ENCODE measurements at places on chromosomes 6 and 20.
A peak's percentile ranks its signal among the peaks of the same experiment; 100 is the strongest.

GRCh38 chr6:40688214-40688761 is 101.1 kb upstream of the LRFN2 start:
- DNase-seq = no peak

DNA sequence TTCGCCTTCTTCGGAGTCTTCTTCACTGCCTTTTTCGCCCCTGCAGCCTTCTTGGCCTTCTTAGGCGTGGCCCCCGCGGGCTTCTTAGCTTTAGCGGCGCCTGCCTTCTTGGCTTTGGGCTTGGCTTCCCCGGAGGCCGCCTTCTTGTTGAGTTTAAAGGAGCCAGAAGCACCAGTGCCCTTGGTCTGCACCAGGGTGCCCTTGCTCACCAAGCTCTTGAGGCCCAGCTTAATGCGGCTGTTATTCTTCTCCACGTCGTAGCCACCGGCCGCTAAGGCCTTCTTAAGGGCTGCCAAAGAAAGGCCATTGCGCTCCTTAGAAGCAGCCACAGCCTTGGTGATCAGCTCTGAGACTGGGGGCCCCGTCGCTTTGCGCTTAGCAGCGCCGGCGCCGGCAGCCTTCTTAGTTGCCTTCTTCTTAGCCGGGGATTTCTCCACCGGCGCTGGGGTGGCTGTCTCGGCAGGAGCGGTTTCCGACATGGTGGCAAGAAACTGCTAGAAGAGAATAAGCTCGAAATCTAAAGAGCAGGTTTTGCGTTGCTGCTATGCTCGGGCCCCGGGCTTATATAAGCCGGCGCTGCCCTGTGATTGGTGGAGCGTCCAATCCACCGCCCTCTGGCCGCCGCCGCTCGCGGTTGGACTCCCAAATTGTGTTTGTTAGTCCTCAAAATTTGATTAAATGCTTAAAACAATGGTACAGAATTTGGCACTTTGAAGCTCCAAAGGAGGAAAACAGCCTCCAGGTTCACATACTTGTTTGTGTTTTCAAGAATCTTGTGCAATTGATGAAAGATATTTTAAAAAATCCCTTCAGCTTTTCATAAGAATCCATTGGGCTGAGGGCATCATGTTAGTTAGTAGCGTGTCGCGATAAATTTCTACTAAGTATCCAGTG is 44.9 kb downstream of the OR2B2 start:
- DNase-seq = peak; percentile 74

DNA sequence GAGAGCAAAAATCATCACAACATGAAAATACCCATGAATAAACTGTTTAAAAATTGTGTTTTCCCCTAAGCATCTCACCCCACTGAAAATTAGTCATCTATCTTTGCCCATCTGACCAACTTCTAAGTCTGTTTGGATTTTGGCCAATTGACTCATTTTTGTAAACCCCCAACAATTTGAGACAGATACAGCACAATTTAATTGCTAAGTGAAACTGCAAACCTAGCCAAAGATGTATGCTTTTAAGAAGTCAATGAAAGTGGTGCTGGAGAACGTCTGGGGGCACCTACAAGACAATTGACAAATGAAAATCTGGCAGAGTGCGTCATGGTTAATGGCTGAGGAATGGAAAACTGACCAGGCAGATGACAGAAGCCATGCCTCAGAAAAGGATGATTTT is 30.9 kb upstream of the SLC24A3 start:
- DNase-seq = no peak

DNA sequence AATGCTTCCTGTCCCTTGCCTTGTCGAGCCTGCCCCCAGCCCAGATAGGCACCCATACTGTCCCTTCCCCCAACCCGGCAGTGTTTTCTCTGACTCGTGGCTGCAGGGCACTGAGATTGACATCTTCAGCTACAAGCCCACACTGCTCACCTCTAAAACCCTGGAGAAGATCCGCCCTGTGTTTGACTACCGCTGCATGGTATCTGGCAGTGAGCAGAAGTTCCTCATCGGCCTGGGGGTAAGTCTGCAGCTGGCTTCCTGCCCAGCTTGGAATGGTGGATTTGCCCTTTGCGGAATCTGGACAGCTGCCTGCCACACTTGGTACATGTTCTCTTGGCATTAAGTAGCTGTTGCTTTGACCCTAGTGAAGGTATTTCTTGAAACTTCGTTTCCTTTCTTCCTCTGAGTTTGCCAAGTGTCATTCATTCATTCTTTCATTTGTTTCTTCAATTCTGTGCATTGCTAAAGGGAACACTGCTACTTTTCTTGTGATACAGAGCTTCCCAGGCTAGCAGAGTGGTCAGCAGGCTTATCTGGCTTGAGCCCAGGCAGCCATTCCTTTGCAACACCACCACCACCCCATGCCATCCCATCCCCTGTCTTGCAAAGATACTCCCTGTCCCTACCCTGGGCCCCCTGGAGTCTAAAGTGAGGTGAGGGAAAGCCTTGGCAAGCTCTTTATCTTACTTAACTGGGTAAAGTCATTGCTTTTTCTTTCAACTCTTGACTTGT is 26.2 kb downstream of the CCDC167 start:
- no peak for DNase-seq

GRCh38 chr20:32610472-32611218 is 25.5 kb upstream of the NOL4L start:
- no peak for DNase-seq

- DNase-seq = no peak
Observed at GRCh38 chr6:140670021-140670420, 1295.6 kb upstream of the CITED2 start.

GRCh38 chr20:2237059-2237458 is 58.7 kb upstream of the TGM3 start:
- peak; percentile 89 for DNase-seq

- no peak for DNase-seq
Observed at GRCh38 chr6:114707081-114707620, 364.3 kb upstream of the HS3ST5 start.

- no peak for DNase-seq
Observed at GRCh38 chr20:46808565-46808964, 86.1 kb upstream of the EYA2 start.

- DNase-seq = no peak
Observed at GRCh38 chr20:49207076-49207475, 12.1 kb upstream of the DDX27 start.

DNA sequence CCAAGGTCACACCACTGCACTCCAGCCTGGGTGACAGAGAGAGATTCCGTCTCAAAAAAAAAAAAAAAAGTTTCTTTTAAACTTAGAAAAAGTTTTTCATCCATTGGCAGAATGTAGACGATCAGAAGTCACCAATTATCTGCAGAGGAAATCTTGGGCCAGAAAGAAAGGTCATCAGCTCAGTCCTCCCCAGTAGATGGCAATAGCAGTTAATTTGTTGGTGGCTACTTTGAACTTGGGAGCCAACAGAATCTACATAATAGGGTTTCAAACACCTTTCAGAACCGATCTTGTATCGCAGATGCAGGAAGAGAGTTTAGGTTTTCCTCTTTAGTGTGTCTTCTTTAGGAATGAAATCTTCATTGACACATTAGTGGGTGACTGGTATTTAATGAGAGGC is 41.7 kb downstream of the LBP start:
- no peak for DNase-seq

DNA sequence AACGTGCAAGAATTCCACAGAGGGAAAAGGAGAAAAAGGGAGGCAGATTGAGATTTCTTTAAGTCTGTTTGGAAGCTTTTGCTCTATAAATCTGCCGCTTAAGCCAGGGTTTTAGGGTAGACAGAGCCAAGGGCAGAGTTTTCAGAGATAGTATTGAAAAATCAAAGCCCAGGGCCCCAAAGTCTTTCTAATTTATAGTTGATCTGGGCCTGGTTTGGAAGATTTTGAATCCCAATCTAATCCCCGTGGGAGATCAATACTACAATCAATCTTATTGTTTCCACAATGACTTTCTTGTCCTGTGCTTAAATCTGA is 3.3 kb downstream of the BMP2 start:
- no peak for DNase-seq

DNA sequence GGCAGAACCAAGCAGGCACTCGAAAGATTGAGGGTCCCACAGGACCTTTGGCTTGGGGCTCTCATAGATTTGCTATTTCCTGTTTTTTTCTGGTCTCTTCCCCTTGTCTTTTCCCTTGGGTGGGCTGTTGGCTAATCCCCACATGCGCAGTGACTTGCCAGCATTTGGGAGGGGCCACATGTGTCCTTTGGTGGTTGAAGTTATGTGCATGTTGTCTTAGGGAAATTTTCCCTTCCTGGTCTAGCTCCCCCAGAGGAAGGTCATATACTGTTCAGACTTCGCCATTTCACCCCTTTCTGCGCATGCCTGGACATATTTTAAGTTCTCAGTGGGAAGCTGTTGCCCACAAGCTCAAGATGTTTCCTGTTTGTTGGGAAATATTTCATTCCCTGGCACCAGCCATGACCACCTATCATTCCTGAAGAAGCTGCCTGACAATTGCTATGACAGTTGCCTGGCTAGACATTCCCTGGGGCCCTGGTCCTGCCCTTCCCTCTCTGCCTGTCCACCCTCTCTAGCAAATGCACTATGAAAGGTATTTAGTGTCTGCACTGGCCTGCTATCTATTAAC is 156.2 kb upstream of the THBS2 start:
- DNase-seq = no peak

DNA sequence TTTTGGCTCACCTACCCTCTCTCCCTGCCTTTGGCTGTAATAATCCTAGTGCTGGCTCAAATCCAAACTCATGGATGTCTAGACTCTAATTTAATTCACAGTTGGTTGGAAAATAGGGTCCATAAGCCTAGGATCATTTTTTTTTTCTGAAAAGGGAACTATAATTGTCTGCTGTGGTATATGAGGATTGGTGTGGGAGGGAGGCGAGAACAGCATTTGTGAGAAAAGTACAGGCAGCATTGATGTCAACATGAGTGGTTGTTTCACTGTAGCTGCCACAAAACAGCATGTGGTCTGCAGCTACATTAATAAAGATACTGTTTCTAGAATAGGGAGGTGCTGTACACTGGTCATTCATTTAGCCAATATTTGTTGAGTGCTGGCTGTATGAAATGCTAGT is 18.6 kb upstream of the POLR1H start:
- no peak for DNase-seq

DNA sequence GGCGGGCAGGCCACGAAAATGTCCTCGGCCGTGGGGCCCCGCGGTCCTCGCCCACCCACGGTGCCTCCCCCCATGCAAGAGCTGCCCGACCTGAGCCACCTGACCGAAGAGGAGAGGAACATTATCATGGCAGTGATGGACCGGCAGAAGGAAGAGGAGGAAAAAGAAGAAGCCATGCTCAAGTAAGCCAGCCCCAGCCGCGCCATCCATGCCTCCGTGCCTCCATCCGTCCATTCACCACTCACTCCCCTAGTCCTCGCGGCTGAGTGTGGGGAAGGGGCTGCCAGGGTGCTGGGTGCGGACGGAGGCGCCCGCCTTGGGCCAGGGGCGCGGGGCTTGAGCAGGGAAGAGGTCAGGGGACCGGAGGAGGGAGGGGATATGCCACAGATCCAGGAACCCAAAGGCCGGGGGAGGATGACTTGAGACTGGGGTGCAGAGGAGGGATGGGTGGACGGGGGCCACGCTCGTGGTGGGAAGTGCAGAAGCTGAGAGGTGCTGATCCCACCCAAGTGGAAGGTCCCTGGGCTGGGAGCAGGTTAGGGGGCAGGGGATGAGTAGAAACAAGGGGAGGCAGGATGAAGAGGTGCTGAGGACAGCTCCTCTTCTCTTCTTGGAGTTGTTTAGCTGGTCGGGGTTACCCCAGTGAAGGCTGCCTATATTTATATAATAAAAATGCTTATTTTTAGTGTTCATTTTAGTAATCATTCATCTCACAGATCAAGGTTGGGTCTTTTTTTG is 825 bp downstream of the RIMS1 start:
- no peak for DNase-seq

- DNase-seq = no peak
Observed at GRCh38 chr6:52515219-52515960, 61.5 kb downstream of the TRAM2 start.

DNA sequence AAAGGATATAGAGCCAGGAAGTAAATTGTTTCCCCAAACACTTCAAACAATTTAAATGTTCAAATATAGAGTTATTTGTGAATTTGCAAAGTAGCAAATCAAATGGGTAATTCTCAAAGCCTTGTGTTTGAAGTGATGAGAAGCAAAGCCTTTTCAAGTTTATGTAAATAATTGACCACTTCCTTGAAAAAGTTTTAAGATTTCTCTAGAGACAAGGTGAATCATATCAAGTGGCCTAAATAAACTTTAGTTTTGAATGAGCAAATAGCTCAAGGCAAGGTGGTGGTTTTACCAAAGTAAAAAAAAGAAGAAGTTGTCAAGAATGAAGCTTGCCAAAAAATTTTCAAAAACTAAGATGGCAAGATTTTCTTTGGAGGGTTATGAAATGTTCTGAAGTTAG is 42.6 kb upstream of the IFNGR1 start:
- DNase-seq = no peak

GRCh38 chr6:47278545-47278944 is 31.2 kb downstream of the TNFRSF21 start:
- no peak for DNase-seq

DNA sequence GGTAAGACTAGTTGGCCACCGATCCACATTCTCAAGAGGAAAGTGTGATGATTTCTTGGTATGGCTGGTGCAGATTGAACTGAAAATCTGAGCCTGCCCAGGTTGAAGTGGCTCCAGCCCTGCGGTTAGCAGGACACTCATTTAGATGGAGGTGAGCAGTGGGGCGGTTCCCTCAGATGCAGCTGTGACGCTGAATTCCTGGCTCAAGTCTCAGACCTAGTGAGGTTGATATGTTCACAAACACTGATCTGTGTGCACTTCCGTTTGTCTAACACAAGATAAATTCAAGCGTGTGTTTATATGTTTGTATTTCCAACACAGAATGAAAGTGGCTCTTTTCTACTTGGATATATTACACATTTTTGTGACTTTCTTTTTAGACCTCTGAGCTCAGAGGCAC is 83.4 kb upstream of the FRMD1 start:
- DNase-seq = peak; percentile 26

DNA sequence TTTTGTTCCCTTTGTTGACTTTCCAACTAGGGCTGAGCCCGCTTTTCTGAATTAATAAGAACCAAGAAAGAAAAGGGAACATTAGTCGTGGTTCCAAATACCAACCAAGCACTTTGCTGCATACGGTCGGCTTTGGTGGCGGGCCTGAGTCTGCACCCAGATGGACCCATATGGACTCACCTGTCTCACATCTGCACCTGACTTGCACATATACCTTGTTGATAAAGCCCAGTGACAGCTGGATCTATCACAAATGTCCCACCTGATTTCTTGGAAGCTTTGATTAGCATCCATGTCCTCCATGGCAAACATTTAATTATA is 39.0 kb downstream of the TPD52L1 start:
- no peak for DNase-seq

- no peak for DNase-seq
Observed at GRCh38 chr6:7132398-7133035, 24.8 kb downstream of the RREB1 start.

DNA sequence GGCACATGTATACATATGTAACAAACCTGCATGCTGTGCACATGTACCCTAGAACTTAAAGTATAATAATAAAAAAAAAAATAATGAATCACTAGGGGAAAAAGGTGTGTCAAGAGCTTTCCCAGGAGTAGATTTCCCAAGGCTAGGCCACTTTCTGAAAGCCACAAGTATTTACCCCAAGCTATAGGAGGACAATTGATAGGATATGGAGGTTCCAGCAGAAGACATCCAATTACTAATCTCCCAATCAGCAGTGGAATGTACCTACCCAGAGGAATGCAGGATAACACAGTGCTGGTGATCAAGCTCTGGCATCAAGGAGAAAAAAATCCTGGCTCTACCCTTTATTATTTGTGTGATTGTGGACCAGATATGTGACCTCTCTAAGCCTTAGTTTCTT is 562.7 kb downstream of the RFPL4B start:
- DNase-seq = no peak
